ENCODE measurements at places on chromosomes 2 and 18. TPM values are rescaled to one million over a fixed set of nuclear protein-coding genes. Genes with fewer than 3 reads are reported as not detected.

ASB1 gene
- total RNA-seq, result 15.2 TPM

RNF103 gene
- total RNA-seq, result 29.7 TPM

CNRIP1 gene
- total RNA-seq, result 42.7 TPM

KRCC1 gene
- total RNA-seq, result 10.1 TPM

NEU4 gene
- total RNA-seq, result not detected

GORASP2 gene
- 16.8 TPM for total RNA-seq

CD8B gene
- not detected for total RNA-seq

TRPM8 gene
- total RNA-seq, result not detected

NAT8 gene
- not detected for total RNA-seq

DARS1 gene
- total RNA-seq, result 56.5 TPM

G6PC2 gene
- not detected for total RNA-seq

SERPINE2 gene
- 7.4 TPM for total RNA-seq

IFIH1 gene
- 8.4 TPM for total RNA-seq

DSG1 gene
- total RNA-seq, result not detected

EMILIN1 gene
- total RNA-seq, result 2.3 TPM

CNGA3 gene
- not detected for total RNA-seq

SPC25 gene
- 3.0 TPM for total RNA-seq

SRD5A2 gene
- not detected for total RNA-seq

ZEB2 gene
- 9.8 TPM for total RNA-seq

UGT1A9 gene
- not detected for total RNA-seq

DTYMK gene
- total RNA-seq, result 42.3 TPM

SERPINB2 gene
- 0.16 TPM for total RNA-seq

DSG2 gene
- 5.9 TPM for total RNA-seq

C2orf78 gene
- not detected for total RNA-seq
